ENCODE measurements at places on chromosomes 4 and X.

DNA sequence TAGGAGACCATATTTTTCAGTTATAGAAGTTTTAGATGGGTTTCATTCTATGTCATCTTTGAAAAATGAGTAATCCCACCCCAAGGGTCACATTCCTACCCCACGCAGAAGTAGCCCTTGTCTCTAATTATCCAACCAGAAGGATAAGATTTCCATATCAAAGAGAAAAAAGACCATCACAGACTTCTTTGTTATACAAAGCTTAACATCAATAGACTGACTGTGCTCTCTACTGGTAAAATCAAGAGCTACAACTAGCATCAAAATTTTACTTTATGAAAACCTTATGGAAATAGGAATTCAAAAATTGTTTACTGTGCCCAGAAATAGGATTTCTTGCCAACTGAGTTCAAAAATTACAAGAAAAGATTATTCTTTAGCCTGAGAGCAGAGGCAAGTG is 24.9 kb downstream of the TNMD start:
- DNase-seq = no peak

GRCh38 chrX:19889582-19890342 is 2.4 kb upstream of the SH3KBP1 start:
- no peak for DNase-seq

DNA sequence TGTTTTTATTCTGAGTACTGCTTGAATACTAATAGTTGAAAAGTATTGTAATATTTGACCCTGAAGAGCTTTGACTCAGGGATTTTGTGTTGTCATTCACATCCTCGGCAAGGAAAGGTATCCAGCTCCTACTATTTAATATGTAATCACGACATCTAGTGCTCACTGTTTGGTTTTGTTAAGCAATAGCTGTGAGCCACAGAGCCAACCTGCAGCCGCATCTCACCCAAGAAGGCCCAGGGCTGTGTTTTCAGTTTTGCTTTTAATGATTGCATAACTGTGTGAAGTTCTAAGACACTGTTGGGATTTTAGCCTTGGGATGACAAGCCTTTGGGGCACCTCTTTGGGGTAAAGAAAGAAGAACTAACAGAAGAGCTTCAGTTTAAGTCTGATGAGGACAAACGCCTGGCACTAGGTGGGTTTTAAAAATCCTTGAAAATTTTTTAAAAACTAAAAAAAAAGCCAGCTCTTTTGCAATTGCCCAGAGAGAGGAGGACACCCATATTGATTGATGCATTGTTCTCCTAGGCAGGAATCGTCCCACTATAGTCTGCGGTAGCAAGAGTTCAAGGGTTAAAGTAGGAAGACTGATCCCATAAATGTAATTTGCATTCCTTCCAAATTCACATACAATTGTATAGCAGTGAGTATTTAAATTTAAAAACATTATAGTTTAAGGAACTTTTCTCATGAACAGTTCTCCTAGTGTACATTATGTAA is 157.8 kb downstream of the RELL1 start:
- DNase-seq = no peak

GRCh38 chr4:151719956-151720334 is 40.9 kb downstream of the GATB start:
- no peak for DNase-seq

GRCh38 chr4:97317671-97318070 is 825.6 kb downstream of the STPG2 start:
- no peak for DNase-seq
